ENCODE measurements at places on chromosomes 5 and 9.

DNA sequence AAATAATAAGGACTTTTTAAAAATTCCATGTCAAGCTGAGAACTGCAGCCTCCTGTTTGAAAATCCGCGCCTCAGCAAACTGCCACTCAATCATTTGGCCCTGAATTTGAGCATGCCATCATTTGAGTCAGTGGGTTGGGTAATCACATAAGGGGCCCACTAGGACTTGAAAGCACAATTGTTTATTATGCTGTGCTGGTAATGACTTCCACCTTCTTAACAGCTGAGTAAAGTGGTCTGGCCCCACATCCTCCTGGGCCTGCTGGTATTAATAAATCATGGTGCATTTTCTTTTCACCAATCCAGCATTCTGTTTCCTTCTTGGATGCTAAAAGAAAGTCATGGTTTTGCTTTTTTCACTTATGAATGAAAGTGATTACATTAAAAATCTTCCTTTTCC lies 103.0 kb upstream of the CTSL start:
- DNase-seq = no peak

DNA sequence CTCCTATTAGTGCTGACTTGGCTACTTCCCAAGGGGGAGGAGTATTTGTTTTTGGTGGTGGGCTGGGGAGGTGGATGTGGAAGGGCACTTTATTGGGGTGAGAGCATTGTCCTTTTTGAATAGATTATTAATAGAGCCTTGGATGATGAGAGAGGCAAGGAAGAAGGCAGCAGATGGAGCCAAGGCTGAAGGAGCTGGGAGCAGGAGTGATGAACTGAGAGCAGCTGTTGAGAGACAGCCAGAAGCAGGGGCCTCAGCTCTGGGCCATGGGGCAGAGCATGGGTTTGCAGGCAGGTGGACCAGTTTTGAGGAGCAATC lies 29.6 kb downstream of the RGS3 start:
- DNase-seq = no peak

DNA sequence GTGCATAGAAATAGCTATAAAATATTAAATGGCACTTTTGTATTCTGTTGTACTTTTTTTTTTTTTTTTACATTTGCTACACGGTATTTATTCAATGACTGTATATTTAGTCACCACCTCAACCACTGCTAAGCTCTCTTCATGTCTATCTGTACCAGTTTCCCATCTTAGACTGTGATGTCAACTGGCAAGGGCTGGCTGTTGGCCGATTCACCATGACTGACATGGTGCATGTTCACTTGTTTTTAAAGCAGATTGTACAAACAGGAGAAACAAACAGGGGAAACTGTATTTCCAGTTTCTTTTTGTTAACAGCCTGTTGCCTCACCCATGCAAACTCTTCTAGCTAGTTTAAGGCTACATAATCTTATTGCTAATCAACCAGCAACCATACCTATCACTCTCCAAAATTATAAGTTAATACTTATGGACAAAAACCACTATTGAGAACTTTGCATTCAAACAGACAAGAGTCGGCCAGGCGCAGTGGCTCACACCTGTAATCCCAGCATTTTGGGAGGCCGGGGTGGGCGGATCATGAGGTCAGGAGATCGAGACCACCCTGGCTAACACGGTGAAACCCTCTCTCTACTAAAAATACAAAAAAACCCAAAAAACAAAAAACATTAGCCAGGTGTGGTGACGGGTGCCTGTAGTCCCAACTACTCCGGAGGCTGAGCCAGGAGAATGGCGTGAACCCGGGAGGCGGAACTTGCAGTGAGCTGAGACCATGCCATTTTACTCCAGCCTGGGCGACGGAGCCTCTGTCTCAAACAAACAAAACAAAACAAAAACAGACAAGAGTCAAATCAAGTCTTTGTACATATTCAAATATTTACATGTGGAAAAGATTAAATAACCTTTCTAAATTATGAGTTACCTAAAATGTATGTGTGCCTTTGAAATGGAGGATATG lies 13.2 kb downstream of the ZFAND5 start:
- DNase-seq = no peak

GRCh38 chr5:118461436-118461835 lies 526.9 kb downstream of the DTWD2 start:
- no peak for DNase-seq

DNA sequence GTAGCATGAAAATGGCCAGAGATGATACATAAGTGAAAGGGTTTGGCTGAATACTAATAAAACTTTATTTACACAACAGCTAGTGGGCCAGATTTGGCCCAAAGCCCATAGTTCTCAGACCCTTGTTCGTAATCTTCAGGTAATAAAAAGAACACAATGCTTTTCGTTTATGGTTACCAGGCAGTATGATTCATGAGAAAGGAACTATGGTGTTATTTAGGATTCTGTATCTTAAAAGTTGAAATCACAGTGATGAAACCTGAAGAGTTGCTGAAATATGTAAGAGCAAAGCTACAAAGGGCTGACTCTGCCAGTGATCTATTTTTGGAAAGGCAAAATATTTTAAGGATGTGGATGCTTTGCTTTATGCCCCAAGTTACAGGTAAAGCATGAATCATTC lies 192.7 kb downstream of the SMC2 start:
- no peak for DNase-seq

- DNase-seq = no peak
Observed at GRCh38 chr9:911005-911404, 65.5 kb upstream of the DMRT3 start.

DNA sequence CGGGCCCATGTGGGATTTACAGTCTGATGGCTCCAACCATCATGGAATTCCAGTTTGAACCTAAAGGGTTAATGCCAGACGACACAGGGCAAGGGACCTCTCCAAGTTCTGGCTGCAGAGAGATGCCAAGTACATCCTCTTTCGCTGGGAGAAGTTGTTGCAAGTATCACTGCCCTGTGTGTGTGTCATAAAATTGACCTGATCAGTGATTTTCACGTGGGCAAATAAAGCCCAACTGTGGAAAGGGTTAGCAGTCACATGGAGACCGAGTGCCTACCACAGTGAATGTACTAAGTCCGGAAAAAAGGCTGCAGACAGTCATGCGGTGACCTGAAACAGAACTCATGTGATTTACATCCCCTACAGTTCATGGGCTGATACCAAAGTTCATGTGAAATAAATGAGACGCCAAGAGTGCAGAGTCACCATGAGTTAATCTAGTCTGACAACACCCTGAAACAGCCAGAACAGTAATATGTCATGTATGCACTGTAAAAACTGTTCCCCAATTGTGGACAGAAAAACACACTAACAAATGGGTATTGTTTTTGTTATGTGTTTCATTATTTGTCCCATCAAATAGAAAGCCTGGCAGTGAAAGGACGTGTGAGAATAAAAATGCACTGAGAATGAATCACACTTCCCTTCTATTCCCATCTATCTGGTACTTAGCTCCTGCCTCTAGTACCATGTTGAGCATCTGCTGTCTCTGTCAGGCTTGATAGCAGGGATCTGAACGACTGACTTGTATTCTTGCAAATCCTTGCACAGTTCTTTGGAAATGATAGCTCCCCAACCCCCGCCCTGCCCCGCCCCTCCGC lies 115.7 kb downstream of the SUSD1 start:
- no peak for DNase-seq

DNA sequence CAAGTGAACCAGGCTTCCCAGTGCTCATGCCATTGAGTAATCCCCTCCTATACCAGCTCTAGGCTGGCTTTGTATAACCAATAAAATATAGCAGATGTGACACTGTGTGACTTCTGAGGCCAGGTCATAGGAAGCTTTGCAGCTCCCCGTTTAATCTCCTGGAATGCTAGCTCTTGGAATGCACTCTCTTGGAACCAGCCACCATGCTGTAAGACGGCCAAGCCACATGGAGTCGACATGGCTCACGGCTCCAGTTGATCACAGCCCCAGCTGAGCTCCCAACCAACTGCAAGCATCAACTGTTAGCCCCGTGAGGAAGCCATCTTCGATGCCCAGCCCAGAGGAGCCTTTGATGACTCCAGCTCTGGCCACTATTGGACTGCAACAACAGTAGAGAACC lies 74.5 kb downstream of the SH3TC2 start:
- no peak for DNase-seq

- DNase-seq = no peak
Observed at GRCh38 chr5:93454896-93455295, 126.1 kb downstream of the NR2F1-AS1 start.

- DNase-seq = no peak
Observed at GRCh38 chr9:111601237-111602018, 2.0 kb upstream of the PTGR1 start.

DNA sequence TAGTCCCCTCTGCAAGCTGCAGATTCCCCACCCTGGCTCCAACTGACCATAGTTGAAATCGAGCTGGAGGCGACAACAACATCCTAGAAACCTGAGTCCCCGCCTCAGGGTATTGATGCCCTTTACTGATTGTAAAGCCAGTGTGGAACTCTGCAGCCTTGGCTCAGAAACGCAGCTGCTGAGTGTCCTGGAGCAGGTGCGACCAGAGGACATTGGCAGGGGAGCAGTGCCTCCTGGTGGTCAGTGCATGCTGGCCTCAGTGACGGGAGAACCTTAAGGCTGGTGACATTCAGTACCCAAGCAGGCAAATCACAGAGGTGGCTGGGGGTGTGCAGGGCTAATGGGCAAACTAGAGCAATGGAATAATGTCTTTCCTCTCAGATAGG lies 20.4 kb upstream of the ZNF354B start:
- peak; percentile 74 for DNase-seq

- no peak for DNase-seq
Observed at GRCh38 chr9:95370064-95370463, 52.6 kb upstream of the FANCC start.

DNA sequence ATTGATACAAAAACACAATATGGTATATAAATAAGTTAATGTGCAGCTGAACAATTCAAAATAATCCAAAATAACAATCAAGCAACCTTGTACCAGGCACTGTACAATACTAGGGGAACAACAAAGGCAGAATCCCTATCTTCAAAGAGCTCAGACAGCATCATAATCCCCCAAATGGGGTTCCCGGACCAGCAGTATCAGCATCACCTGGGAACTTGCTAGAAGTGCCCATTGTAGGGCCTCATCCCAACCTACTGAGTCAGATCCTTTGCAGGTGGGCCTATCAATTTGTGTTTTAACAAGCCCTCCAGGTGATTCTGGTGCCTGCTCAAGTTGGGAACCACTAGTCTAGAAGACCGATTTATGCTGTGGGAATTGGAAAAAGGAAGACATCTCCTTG lies 27.1 kb downstream of the SLIT3 start:
- DNase-seq = no peak

DNA sequence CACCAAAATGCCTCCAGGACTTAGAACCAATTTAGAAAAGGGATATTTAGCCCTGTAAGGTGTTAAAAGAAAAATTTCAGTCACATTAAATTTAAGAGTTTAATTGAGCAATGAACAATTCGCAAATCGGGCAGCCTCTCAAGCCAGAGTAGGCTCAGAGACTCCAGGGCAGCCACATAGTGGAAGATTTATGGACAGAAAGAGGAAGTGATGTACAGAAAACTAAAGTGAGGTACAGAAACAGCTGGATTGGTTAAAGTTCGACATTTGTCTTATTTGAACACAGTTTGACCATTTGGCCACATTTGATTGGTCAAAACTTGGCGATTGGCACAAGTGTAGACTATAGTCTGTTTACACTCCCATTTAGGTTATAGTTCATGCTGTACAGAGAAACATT lies 525.9 kb upstream of the ZNF608 start:
- no peak for DNase-seq

DNA sequence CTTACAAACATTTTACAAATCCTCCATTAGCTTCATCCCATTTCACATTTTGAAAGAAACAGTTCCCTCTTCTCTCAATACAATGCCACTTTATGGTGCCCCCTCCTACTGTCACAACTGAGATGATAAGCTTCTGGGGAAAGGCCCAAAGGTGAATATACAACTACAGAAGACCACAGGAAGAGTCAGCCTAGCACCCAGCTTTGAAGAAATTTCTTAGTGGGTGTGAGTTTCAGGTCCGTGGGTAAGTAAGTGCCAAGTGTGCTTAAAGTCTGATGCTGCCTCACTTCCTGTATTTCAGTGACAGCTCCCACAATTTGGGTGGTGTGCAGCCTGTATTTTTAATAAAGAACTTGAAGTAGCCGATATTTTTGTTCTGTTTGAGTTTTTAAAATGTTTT lies 68.1 kb downstream of the ARHGEF28 start:
- DNase-seq = no peak

DNA sequence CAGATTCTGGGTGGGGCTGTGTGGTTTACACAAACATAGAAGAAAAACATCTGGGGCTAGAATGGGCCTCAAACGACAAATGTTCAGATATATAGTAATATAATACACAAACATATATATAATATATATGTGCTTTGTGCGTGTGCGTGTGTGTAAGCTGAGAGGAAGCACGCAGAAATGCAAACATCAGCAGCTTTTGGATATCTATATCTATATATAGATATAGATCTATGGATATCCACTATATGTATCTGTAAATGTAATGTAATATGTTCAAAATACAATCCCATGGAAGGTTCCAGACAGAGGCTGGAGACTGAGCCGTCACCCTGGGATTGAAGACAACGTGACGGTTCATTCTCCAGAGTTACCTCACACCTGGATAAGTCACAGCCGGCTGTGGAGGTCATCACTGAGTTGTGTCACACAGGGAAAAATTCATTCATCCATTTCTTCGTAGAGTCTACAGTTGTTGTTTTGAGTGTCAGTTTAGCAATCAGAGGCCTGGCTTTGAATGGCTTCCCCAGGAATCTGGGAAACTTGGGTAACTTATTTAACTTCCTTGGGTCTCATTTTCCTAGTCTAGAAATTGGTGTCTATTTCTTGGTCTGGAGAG lies 123.0 kb upstream of the CPEB4 start:
- no peak for DNase-seq

DNA sequence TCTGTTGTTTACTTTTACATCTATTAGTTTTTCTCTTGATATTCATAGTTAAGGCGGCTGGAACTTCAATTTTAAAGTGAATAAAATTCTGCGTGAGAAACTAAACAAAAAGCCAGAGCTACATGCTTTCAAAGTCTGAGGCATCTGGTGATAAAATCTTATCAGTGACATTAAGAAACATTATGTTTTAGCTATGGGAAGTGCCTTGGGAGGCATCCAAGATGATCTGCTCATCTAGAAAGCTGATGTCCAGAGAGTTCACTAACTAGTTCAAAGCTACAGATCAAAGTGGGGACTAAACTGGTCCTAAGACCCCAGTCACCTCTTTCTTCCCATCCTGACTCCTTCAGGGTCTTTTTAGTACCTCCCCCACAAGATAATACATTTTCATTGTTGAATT lies 37.2 kb downstream of the MRPS27 start:
- DNase-seq = no peak

DNA sequence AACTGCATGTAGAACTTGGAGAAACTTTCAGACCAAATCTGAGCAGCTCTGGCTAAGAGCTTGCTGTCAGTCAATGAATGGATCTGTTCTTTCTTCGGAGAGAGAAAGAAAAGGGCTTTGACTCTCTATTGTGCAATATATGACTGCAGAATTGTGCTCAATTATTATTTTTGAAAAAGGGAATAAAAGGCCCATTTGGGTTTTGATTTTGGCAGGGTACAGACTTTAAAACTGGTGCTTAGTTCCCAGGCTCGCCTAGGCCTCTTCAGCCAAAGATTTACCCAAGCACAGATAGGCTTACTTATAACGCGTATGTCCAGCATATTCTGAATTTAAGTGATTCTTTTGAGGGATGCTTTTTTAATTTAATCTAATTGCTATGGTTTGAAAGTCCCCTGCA lies 59.3 kb downstream of the RETREG1 start:
- no peak for DNase-seq

Data from right cardiac atrium (tissue), 5 donors.